ENCODE measurements at places on chromosomes 3 and 15.

DNA sequence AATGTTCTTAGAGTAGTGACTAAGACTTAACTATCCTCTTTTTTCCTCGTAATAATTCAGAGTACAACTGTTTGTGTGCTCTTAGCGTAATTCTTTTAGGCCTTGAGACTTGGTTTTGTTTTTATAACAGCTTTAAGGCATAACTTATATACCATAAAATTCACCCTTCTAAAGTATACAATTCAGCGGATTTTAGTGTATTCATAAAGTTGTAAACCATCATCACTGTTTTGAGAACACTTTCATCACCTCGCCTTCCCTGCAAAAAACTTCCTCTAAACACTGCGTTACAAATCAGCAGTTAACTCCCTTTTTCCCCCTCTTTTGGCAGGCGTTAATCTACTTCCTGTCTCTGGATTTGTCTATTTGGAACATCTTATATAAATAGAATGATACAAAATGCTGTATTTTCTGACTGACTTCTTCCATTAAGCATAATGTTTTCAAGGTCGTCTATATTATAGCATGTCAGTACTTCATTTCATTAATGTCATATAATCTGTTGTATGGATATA is 18.7 kb downstream of the DNAJC13 start:
- H3K36me3 ChIP-seq: no peaks in the 10 kb centered on the region
- H3K27ac ChIP-seq: no peak overlapping the region
- H3K27me3 ChIP-seq: no peaks in the 10 kb centered on the region
- no peak for DNase-seq
- no peaks in the 10 kb centered on the region for H3K4me1 ChIP-seq
- no peak overlapping the region for H3K4me3 ChIP-seq

- H3K4me3 ChIP-seq: no peak overlapping the region
- H3K4me1 ChIP-seq: no peaks in the 10 kb centered on the region
- no peak overlapping the region for H3K27ac ChIP-seq
- peaks cover 24% of the 10 kb centered on the region for H3K27me3 ChIP-seq
- DNase-seq: no peak
These were observed 25.1 kb upstream of the GAP43 start for GRCh38 chr3:115598216-115598615.

DNA sequence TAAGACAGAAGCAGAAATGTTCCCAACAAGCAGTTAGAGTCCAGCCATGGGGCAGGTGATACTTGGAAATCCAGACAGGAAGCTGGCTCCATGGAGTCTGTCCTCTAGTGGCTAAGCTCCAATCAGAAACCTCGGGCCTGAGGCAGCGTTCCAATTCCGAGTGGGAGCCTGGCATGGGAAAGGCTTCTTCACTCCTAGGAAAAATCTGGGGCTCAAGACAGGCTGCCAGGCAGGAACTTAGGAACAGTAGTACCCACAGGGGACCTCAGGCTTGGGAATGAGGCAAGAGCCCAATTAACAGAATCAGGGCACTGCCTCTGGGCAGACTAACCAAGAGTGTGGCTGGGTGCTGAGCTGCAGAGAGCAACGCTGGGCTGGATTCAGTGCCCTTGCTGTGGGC is 6.2 kb upstream of the ATP13A4 start:
- no peak overlapping the region for H3K4me3 ChIP-seq
- H3K27ac ChIP-seq: no peak overlapping the region
- no peaks in the 10 kb centered on the region for H3K36me3 ChIP-seq
- no peaks in the 10 kb centered on the region for H3K27me3 ChIP-seq
- no peak for DNase-seq

GRCh38 chr3:55647670-55648069 is 160.6 kb upstream of the WNT5A start:
- H3K36me3 ChIP-seq: no peaks in the 10 kb centered on the region
- no peak overlapping the region for H3K27ac ChIP-seq
- DNase-seq: no peak
- H3K27me3 ChIP-seq: no peaks in the 10 kb centered on the region
- no peak overlapping the region for H3K4me3 ChIP-seq

DNA sequence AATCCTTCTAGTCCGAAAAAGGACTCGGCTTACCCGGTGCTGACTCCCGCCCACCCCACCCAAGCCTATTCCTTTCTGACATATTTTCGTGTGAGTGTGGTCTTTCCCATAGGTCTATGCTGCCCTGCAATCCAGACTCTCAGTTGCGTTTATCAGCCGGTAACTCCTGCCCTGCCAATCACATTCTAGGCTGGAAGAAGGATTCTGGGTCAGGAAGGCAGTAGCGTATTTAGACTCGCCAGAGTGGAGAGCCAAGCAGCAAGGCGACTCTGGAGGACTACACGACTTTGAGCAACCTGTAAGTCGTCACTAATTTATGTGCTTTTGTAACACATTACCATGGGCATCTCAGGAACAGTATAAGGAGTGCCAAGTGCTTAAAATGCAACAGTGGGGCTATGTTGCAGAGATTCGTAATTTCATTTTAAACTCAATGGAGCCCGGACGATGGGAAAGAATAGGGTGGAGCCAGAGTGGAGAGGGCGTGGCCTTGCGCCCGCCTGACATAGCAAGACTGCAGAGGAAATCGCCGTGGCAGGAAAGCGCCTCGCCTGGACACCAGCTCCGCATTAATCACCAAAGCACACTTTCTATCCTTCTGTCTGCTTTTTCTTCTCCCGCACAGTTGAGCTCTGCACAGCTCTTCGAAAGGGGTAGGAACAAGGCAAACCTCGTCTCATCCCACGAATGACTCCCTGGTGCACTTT is 1044.2 kb downstream of the AGBL1 start:
- no peak overlapping the region for H3K4me3 ChIP-seq
- no peak for DNase-seq
- no peaks in the 10 kb centered on the region for H3K36me3 ChIP-seq
- no peak overlapping the region for H3K27ac ChIP-seq
- H3K4me1 ChIP-seq: no peaks in the 10 kb centered on the region

GRCh38 chr15:93018574-93018973 is 70.4 kb downstream of the RGMA start:
- peaks cover 60% of the 10 kb centered on the region for H3K36me3 ChIP-seq
- DNase-seq: no peak
- H3K4me3 ChIP-seq: no peak overlapping the region
- H3K4me1 ChIP-seq: peaks cover 32% of the 10 kb centered on the region
